ENCODE measurements at places on chromosomes 1 and 21.

- DNase-seq, result peak; percentile 34
These were observed 98.6 kb downstream of the ENAH start for GRCh38 chr1:225554216-225554812.

GRCh38 chr21:26935977-26936376 lies 30.9 kb downstream of the ADAMTS5 start:
- DNase-seq, result peak; percentile 42

DNA sequence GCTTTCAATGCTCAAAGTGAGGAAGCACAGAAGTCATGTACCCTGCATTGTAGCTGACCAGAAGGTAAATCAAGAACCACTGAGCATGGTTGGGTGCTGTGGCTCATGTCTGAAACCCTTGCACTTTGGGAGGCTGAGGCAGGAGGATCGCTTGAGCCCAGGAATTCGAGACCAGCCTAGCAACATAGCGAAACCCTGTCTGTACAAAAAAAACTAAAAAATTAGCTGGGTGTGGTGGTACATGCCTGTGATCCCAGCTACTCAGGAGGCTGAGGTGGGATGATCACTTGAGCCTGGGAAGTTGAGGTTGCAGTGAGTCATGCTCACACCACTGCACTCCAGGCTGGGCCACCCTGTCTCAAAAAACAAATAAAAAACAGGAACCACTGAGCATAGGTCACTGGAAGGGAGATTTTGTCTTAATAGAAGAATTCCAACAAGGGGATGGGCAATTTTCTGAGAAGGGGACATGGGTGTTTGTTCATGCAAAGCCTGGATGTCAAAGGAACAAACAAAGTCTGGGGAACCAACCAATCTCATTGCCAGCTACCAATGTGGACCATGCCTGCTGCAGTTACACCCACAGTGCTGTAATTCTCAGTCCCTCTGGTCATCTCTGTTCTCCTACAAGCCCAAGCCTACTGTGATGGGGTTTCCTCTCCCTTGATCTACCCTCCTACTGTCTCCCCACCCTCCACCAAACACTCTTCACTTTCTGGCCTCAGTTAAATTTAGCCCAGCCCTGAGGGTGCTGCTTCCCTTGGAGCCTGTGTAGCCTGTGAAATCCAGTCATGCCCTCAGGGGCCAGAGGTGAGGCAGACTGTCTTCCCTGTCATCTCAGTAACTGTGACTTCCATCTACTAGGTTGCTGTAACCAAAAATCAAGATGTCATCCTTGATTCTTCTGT lies 47.9 kb downstream of the ELF3 start:
- peak; percentile 94 for DNase-seq

DNA sequence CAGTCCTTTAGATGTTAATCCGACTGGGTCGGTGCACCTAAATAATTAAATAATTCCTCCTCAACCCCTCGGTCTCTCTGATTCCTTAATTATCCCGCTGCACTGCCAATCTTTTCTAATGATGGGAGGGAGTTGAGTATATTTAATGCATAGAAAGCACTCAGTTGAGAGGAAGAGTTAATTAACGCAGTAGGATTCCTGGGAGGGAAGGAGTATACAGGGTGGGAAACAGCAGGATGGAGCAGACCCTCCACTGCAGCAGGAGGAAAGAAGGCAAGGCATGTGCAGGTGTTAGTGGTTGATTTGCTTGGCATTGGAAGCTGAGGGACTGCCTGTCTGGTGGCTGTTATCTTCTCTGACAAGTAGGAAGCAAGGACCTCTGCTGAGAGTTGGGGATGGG lies 9.9 kb upstream of the REN start:
- DNase-seq, result no peak

- DNase-seq, result no peak
These were observed 151.2 kb downstream of the TGFBR3 start for GRCh38 chr1:91734761-91735160.

DNA sequence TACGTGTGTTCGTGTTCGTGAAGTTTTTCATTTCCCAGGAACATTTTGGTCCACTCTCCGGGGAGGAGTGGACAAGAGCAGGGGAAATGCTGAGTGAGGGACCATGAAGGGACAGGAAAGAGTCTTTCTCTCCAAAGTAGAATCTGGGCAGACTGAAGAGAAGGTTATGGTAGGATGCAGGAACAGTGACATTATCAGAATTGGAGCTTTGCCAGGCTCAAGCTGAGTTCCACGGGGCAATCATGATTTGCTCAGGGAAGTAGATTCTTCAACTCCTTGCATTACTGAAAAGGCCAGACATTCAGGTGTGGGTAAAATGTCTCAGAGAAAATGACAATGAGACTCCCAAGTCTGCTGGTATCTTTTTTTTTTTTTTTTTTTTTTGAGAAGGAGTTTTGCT lies 16.6 kb downstream of the ATP1A4 start:
- DNase-seq, result no peak

DNA sequence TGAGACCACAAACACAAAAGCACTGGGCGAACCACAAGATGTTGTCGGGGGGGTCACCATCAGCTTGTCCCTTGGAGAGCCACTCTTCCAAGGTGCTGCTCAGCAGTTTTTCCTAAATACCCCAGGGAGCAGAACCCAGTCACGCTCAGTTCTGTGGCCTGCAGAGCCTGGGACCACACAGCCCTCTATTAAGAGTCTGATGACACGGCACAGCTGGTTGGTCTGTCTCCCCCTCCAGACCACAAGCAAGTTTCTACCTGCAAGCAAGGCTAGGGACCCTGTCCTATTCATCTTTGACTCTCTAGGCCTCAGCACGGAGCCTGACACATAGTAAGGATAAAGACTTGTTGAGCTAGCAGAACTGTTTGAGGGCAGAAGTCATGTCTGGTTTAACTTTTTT lies 28.5 kb downstream of the SLC9A1 start:
- DNase-seq, result no peak

DNA sequence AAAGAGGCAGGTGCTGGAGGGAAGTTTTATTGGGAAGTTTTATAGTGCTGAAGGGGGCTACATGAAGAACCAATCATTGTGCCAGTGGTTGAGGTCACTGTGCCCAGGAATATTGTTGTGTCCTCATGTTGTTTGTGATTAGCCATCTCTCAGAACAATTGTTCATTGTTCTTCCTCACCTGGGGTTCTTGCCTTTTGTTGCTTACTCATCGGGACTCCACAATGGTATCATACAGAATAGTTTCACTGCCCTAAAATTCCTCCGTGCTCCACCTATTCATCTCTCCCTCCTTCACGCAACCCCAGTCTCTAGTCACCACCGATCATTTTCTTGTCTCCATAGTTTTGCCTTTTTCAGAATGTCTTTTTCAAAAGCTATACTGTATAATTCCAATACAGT lies 38.9 kb upstream of the CDC14A start:
- no peak for DNase-seq

DNA sequence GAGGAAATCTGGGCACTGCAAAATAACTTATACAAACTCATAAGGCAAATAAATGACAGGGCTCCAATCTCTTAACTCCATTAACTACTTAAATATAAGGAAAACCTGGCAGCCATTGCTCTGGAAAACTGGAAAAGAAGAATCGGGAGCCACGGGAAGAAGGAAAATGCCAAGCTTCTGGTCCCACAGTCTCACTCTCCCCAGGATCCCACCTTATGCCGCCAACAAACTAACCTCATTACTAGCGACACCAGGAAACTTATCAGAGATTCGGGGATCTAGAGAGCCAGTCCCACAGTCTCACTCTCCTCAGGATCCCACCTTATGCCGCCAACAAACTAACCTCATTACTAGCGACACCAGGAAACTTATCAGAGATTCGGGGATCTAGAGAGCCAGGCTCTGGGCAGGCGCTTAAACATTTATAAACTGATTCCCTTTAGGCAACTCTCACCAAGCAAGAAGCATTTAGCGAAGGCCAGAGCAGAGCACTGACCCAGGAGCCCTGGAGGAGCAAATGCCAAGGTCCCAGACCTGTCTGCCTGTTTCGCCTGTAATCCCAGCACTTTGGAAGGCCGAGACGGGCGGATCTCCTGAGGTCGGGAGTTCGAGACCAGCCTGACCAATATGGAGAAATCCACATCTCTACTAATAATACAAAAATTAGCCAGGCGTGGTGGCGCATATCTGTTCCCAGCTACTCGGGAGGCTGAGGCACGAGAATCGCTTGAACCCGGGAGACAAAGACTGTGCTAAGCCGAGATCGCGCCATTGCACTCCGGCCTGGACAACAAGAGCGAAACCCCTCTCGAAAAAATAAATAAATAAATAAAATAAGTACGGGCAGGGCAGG lies 720 bp downstream of the PSMB2 start:
- DNase-seq, result no peak

DNA sequence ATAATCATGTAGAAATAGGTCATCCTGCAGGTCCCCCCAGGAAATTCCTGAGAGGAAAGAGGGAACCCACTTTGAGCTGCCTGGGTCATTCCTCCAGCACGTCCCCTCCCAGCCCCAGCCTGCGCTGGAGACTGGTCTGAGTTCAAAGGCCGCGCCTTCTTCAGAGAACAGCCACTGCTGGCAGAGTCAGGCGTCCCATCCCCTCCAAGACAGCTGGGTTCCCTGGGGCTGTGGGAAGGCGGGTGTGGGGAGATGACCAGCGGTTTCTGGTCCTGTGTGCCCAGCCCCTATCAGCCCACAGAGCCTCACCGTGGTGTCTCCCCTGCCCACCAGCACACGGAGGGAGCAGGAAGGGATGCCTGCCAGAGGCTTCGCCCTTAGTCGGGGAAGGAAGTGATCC lies 18.0 kb upstream of the TRAPPC10 start:
- DNase-seq, result no peak

- DNase-seq, result peak; percentile 48
These were observed at the start of gene ADORA1 for GRCh38 chr1:203127666-203128430. Gene ADORA1, plus strand, starts transcription at chr1:203127726. Its CDS starts 1,116 bp downstream, at chr1:203128842.

DNA sequence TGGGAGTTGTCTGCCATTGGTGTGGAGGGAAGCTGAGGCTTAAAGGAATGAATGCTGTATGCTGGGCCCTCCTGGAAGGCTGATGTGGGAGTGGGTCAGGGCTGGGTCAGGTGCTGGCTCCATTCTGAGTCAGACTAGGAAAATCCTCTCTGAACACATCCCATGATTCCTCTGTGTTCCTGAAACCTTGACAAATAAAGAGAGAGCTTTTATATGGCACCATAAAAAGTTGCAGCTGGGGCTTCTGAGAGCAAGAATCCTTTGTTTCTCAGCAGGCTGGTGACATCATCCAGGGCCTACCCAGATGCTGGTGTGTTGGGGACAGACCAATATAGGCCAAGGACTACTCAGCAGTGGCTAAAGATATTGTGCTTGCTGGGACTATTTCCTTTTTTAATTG lies 27.8 kb upstream of the NFASC start:
- no peak for DNase-seq

GRCh38 chr1:82268826-82269225 lies 468.1 kb downstream of the ADGRL2 start:
- no peak for DNase-seq

DNA sequence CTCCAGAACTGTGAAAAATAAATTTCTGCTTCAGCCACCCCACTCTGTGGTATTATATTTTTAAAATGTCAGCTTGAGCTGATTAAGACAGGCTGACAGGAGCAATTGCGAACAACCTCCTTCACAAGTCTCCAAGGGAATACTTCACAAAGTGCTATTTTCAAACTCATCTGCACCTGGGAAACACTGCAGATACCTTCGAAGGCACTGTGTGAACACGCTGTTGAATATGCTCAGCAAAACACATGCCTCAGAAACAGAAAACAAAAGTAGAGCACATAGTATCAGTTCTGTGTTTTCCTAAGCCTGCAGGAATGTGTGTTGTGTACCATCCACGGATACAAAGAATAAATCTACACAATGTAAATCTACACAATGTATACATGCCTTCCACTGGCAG lies 10.6 kb downstream of the TSPAN2 start:
- DNase-seq, result no peak

DNA sequence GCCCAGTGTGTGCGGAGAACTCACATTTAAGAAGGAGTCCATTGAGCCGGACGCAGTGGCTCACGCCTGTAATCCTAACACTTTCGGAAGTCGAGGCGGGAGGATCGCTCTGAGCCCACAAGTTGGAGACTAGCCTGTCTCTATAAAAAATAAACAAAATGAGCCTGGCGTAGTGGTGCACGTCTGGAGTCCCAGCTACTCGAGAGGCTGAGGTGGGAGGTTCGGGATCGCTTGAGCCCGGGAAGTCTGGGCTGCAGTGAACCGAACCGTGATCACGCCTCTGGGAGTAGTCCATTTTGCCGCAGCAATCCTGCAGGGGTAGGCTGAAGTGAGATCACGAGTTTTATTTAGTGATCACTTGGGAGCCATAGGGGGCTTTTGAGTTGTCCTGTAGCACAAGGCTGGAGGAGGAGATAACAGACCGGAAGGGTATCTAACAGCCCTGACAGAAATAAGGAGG lies 497 bp upstream of the FUCA1 start:
- DNase-seq, result peak; percentile 9

GRCh38 chr1:223214261-223214807 lies 71.3 kb upstream of the TLR5 start:
- no peak for DNase-seq

Data from renal cortical epithelial cell (primary cell).